ENCODE measurements at places on chromosomes 6 and 20. TPM values are rescaled to one million over a fixed set of nuclear protein-coding genes. Genes with fewer than 3 reads are reported as not detected.

ANKEF1 gene
- 4.3 TPM for total RNA-seq

VIP gene
- not detected for total RNA-seq

FERMT1 gene
- 0.29 TPM for total RNA-seq

SLC32A1 gene
- 0.59 TPM for total RNA-seq

ECI2 gene
- total RNA-seq: 18.7 TPM

DNA sequence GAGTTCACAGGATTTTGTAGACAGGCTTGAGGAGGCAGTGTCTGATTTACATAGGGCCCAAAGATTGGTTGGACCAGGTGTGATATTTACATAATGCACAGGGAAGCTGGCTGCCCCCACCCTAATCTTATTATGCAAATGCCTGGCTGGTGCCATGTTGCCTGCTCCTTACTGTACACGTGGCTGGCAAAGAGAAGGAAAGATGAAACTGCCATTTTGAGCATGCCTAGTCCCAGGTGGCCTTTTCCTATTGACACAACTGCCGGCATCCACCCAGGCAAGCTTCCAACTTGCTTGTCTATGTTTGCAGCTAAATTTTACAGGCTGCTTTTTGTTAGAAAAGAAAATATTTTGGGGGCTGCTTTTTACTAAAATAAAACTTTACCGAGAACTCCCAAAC lies 174.6 kb downstream of the LMBRD1 start:
- DNase-seq: no peak

- no peak for DNase-seq
Observed at GRCh38 chr6:5656226-5656625, 350.5 kb downstream of the NRN1 start.

DNA sequence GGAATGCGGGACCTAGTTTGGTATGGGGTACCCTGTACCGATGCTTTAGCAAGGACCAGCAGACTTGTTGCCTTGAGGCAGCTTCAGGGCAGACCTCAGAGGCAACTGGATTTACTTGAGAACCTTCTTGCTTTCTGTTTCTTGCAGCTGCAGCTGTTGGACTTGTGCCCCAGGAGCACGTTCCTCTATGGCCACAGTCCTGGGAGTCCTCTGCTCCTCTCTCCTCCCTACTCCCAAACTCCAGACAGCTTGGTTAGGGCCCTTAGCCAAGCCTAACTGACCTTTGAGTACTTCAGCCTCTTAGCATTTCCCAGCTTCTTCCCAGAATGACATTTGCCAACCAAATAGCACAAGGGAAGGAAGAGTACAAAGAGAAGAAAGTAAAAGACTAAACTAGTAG lies 34.7 kb downstream of the GHRH start:
- DNase-seq: no peak

DNA sequence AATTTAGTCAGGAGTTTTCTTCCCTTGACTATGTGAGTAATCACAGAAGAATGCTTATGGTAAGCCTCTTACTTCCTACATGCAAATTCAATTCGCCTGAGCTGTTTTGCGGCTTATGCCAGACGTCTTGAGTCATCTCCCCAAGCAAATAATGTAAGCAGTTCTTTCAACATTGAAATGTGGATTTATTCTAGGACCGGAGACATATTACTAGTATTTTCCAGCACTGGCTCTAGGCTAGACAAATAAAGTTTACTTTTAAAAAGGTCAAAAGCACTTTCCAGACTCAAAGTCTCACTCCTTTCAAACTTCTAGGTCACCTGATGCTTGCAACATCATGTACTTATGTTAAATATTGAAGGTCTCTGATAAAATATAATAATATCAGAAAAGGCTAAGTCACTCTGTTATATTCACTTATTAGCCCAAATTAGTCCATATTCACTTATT lies 38.1 kb upstream of the NOX3 start:
- DNase-seq: no peak

DNA sequence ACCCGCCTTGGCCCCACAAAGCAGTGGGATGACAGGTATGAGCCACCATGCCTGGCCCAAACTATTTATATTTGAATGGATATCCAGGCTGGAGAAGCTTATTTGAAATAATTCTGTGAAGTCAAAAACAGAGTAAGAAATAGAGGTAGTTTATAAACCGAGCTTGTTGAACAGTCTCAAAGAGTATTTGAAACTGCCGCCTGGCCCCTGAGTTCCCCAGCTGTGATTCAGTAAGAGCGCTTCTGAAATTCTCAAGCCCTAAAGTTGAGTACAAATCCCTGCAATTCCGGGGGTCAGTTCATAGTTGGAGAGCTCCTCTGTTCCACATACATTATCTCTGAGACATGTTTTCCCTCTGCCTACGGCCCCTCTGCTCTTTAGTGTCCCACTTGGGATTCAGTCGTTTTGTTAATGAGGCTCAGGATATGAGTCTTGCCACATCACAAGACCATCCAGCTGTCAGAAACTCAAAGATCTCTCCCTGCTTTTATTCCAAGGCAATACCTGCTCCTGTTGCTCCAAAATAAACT lies 127.8 kb downstream of the SOD2 start:
- DNase-seq: no peak

- DNase-seq: no peak
Observed at GRCh38 chr6:143332153-143332845, 118.2 kb downstream of the ADAT2 start.

DNA sequence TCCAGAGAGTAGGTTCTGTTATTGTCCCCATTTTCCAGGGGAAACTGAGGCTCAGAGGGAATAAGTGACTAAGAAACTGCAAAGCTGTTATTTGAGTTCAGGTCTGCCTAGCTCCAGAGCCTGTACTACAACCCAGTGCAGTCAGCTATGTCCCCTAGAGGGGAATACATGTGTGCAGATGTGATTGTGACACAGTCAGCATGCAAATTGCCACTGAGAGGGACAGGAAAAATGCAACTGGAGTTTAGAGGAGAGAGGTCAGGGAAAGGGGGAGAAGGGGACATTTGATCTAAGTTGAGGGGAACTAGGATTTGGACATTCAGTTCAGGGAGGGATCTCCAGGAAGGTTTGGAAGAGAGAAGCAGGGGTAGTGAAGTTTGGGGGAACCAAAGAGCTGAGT lies 38.6 kb upstream of the EPB41L1 start:
- no peak for DNase-seq

- DNase-seq: no peak
Observed at GRCh38 chr6:113846577-113846976, 10.6 kb upstream of the MARCKS start.

DNA sequence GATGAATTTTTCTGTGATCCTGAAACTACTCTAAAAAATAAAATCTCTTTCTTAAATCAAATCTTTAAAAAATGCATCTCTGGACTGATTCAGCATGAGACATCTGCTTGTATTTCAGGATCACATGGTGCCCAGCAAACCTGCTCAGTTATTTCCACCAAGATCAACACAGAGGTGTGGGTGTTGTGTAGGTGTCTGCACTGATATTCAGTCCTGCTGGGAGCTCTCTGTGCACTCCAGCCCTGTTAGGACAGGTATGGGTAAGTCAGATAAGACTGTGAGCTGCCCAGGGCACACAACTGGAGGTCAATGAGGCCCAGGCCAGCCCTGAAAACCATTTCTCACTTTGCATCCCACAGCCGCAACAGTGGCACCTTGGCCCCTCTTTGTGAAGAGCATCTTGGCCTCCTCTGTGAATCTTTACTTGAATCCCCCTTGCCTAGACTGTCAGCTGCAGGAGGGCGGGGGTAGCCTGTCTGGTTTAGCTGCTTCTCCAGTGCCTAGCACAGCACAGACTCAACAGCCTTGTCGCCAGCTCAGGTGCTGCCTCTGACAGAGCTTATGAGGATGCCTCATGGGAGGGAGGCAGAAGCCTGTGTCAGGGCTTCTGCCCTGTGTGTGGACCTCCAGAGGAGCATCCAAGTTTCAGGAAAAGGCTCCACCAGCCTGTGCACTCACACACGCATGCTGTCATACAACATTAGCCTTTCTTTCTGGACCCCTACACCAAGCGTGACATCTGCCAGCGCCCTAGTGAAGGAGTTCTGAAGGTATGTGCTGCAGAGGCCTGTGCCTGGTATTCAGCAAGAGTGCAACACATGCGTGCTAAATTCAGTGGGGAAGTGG lies 187.6 kb upstream of the CST7 start:
- no peak for DNase-seq

DNA sequence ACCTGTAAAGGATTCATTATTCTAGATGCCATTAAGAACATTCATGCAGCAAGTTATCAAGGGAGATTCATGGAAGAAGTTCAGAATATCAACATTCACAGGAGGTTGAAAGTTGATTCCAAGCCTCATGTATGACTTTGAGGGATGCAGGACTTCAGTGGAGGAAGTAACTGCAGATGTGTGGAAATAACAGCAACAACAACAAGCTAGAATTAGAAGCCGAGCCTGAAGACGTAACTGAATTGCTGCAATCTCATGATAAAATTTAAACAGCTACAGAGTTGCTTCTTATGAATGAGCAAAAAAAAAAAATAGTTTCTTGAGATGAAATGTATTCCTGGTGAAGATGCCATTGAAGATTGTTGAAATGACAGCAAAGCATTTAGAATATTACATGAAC lies 73.3 kb upstream of the NXT1 start:
- no peak for DNase-seq

DNA sequence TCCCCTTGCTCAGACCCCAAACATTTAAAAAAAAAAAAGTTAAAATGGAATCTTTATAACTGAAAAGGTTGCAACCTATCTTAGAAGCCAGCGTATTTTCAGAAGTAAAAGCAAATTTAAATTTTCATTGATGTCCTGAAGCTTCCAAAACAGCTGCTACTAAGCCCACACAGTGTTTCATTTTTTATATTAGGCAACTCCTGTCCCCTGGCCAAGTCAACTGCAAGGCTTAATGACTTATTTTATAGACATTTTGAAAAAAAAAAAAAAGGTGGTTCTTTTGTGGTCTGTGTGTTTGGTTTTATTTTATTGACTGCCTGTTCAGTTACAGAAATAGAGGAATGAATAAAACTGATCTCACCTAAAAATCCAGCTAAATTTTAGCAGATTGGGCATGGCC lies 13.0 kb downstream of the CFAP61 start:
- DNase-seq: no peak

DNA sequence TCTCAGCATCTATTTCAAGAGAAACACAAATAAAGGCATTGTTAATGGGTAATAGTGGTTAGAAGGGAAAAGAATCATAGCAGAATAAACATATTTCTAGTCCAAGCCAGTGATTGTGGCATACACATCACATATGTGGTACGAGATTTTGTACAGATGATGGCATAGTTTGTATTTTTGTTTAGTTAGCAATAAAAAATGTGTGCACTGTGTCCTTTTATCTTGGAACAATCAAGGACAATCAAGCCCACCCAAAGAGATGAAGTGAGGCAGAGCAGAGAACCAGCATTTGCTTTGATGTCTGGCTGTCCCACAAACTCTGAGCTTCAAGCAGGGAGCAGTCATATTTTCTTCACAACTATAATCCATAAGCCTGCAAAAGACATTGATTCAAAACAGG lies 256.5 kb upstream of the CHD6 start:
- no peak for DNase-seq

GRCh38 chr6:95364016-95364604 lies 213.2 kb upstream of the MANEA start:
- DNase-seq: no peak

- no peak for DNase-seq
Observed at GRCh38 chr6:8578006-8578405, 142.7 kb upstream of the SLC35B3 start.

DNA sequence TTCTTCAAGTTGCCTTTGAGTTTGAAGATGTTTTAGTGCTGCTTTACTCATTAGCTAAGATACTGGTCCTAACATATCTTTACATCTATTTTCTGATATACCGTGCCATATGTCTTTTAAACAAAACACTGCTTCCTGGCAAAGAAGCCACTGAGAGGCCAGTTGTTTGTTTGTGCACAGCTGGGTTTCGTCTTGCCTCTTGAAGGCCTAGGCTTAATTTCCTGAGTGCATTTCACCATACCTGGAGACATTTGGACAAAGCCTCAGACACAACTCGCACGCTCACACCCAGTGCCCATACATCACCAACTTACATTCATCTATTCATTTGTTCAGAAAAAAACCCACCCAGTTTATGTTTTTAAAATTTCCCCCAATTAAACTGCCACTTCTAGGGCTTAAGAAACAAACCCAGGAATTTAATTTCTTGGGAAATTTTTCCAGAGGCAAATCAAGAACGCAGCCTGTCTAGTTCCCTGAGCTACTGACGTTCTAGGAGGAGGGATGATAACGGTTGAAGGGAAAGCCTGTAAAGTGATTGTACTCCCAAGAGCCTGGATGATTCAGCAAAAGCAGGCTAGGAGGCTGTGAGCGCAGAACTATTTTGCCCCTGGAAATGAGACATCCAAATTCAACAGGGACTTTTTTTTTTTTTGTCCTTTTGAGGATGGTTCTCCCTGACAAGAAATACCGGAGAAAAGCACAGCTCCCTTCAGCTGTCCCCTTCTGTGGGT lies 77.7 kb downstream of the OLIG3 start:
- no peak for DNase-seq

DNA sequence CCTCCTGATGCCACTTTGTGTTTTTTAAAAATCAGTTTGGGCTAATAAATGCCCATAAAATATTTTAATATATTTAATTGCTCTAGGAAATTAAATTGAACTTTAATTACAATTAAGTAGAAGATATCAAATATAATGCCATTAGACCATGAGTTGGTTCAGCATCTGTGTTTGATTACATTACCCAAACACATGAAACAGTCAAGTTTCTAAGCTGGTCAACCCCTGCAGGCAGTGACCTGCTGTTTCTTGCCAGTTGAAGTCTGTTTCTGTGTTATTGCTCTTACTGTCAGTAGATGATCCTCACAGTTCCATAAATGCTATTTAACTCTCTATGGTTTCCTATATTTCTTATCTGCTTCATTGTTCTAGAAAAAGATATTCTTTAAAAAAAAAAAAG lies 9.7 kb upstream of the TENT5A start:
- no peak for DNase-seq

DNA sequence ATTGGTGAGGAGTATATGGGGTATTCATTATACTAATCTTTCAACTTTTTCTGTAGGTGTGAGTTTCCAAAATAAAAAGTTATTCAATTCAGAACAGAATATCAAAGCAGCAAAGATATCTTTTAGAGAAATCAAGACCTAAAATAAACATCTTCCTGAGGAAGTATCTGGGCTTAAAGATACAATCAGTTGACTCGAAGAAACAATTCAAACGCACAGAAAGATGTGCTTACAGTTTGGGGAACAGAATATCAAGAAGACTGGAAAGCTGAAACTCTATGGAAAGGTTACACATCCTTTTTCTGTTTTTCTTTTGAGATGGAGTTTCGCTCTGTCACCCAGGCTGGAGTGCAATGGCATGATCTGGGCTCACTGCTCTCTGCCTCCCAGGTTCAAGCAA lies 36.2 kb upstream of the SAYSD1 start:
- no peak for DNase-seq
